Bronchial smooth muscle cell (primary cell): ENCODE measurements at places on chromosomes 12 and 14. TPM values are rescaled to one million over a fixed set of nuclear protein-coding genes. Genes with fewer than 3 reads are reported as not detected.

BCAT1 gene
- 61.8 and 63.3 TPM in 2 replicates for total RNA-seq

POP5 gene
- 43.2 and 61.9 TPM in 2 replicates for total RNA-seq

SERPINA12 gene
- total RNA-seq: not detected in 2 replicates

ADAM20 gene
- 0.94 and 1.9 TPM in 2 replicates for total RNA-seq

DDN gene
- total RNA-seq: under 0.01 TPM in 2 replicates

STXBP6 gene
- total RNA-seq: 3.9 and 7.6 TPM in 2 replicates

SMCO2 gene
- total RNA-seq: 0.09 TPM in 1 of 2 replicates, not detected in the other

SMIM41 gene
- 2.0 and 7.5 TPM in 2 replicates for total RNA-seq

DGLUCY gene
- 80.5 and 81.0 TPM in 2 replicates for total RNA-seq

DEPDC4 gene
- total RNA-seq: 0.43 and 0.47 TPM in 2 replicates

C12orf60 gene
- total RNA-seq: 0.79 and 1.2 TPM in 2 replicates

IKBIP gene
- total RNA-seq: 18.8 and 48.5 TPM in 2 replicates

IAPP gene
- not detected in 2 replicates for total RNA-seq

CLEC14A gene
- total RNA-seq: 0.32 and 1.1 TPM in 2 replicates

CYP46A1 gene
- 0.47 and 1.4 TPM in 2 replicates for total RNA-seq

MFAP5 gene
- total RNA-seq: 17.5 and 106 TPM in 2 replicates

HOXC4 gene
- 0.16 TPM in 1 of 2 replicates, not detected in the other for total RNA-seq
